ENCODE measurements at places on chromosomes 3 and 15. TPM values are rescaled to one million over a fixed set of nuclear protein-coding genes. Genes with fewer than 3 reads are reported as not detected.

The SMAD6 gene
- 27.7 TPM for polyA plus RNA-seq

GRCh38 chr3:42451546-42452230, 41.3 kb upstream of the LYZL4 start:
- no peak for DNase-seq

GRCh38 chr3:31116651-31117050, 222.2 kb upstream of the GADL1 start:
- no peak for DNase-seq

DNA sequence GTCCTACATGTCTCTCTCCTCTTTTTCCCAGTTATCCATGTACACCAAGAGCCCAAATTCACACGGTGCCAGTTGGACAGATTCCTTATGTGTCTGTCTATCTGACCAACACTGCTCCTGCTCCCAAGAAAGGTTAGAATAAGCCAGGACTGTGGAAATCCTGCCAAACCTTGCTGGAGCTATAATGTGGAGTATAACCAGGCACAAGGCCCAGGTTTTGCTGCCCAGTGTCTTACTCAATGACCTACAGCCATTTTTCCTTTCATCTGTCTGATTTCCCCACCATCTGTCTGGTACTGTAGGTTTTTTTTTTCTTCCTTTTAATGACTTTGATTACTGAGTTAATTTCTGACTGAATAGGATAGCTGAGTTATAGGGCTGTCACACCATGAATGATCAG, 26.5 kb upstream of the MINDY4B start:
- DNase-seq: no peak

DNA sequence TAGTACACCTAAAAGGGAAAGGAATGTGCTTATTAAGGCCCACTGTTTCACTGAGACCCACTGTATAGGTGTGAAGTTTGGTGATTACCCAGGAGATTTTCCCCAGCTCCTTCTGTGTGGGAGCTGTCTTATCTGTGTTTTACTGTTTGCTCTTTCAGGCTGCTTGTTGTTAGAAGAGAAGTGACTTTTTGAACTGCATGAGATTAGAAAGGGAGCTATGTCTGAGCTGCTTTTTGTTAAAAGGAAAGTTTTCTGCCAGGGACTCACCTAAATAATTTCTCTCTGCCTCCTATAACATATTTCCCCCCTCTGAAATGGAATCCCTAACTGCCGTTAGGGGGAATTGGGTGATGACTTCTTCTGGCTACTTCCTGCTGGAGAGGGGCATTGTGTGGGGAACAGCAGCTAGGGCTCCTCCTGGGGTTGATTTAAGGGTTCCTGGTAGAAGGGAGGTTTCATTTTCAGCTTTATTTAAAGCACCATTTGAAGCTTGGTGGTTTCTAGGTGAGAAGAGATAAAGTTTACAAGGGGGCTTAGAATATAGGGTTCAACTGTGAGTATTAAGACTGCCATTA, 77.1 kb upstream of the ATP11B start:
- no peak for DNase-seq

GRCh38 chr3:32177702-32178198, 60.7 kb upstream of the CMTM8 start:
- DNase-seq: peak; percentile 36
